ENCODE measurements at places on chromosomes 7 and 10.

DNA sequence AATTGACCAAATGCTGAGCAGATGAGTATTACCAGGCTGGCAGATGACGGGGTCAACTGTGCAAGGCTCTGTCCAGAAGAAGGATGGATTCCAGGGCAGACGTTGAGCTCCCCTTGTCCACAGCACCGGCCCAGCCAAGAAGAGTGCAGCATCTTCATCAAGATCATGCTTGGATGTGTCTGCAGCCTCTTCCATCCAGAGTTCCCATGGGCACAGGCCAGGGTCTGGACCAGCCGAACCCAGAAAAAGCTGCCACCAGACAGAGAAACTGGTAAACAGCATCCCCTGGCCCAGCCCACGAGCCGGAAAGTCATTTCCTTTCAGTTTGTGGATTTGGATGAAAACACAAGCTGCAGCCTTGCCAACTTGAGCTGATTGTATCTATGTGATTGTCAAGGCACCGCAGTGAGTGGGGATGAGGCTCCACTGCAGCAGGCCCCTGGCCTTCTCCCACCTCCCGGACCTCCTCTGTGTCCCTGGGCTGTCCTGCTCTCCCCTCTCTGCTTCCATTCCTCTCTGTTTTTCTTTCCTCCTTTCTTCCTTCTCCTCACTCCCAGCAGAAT lies 321.8 kb downstream of the TCERG1L start:
- no peak for DNase-seq

- DNase-seq: no peak
These were observed 47.8 kb downstream of the BRI3 start for GRCh38 chr7:98329100-98329790.

DNA sequence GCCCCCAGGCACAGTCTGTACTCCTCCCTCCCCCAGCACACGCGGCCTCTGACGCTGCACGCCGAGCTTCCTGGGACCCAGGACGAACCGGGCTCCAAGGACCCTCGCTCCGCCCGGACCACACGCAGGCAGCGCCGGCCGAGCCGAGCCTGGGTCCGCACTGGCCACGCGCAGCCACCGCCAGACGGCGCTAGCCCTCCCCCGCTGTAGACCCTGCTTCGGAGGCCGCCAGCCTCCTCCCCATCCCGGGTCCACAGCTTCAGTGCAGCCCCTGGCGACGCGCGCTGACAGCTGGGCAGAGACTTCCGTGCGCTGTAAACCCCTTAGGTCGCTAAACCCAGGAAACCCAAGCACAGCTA lies 936 bp upstream of the TCERG1L start:
- DNase-seq: no peak

GRCh38 chr7:132141109-132141508 lies 435.2 kb downstream of the PLXNA4 start:
- no peak for DNase-seq

GRCh38 chr7:138527746-138528223 lies 67.7 kb downstream of the TRIM24 start:
- DNase-seq: peak; percentile 15

GRCh38 chr7:50645186-50645585 lies 80.0 kb upstream of the DDC start:
- DNase-seq: no peak

DNA sequence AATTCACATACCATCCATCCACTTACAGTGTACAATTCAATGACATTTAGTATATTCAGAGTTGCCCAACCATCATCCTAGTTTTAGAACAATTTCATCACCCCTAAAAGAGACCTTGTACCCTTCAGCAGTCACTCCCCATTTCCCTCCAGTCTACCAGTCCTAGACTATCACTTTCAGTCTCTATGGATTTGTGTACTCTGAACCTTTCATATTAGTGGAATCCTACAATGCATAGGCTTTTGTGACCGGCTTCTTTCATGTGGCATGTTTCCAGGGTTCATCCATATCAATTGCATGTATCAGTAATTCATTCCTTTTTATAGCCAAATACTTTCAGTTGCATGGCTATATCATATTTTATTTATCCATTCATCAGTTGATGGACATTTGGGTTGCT lies 53.5 kb upstream of the SEMA3E start:
- DNase-seq: no peak
